RWPE1 (cell line): ENCODE measurements at places on chromosomes 11 and 22.

GRCh38 chr11:115965767-115966504 lies 461.7 kb upstream of the CADM1 start:
- DNase-seq, result no peak

- DNase-seq, result no peak
Measured at GRCh38 chr11:27717801-27718229, 17.6 kb upstream of the BDNF start.

GRCh38 chr11:57905439-57905838 lies 118.2 kb upstream of the OR9Q1 start:
- no peak for DNase-seq

GRCh38 chr11:108931168-108931567 lies 266.3 kb downstream of the DDX10 start:
- no peak for DNase-seq

DNA sequence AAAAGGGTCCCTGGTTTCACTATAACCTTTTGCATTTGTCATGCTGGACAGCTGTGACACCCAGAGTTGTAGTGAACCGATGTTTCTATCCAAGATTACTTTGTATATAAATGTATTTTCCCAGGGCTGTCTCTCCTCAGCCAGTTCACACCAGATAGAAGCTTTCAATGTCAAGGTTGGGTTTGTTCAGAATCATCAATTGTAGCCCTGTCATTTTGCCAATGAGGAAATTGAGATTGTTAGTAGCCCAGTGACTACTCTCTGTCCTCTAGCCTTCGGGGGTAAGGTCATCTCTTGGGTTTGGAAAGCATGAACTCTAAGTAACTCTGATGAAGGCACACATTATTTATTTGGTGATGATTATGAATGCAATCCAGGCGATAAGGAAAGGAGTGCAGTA lies 165.6 kb downstream of the DBX1 start:
- no peak for DNase-seq

- DNase-seq, result no peak
Measured at GRCh38 chr11:81331611-81332235, 1401.9 kb downstream of the FAM181B start.
